ENCODE measurements at places on chromosomes 6 and 20.
A peak's percentile ranks its signal among the peaks of the same experiment; 100 is the strongest.

DNA sequence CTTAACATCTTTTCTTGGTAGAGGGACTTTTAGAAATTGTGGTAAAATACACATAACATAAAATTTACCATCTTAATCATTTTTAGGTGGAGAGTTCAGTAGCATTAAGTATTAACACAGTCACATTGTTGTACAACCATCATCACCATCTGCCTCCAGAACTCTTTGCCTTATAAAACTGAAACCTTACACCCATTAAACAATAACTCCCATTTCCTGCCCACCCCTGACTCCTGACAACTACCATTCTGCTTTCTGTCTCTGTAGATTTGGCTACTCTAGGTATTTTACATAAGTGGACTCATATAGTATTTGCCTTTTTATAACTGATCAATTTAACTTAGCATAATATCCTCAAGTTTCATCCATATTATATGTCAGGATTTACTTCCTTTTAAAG lies 88.7 kb downstream of the ZHX3 start:
- no peak for DNase-seq
- peak overlapping the region; percentile 20 for H3K27ac ChIP-seq
- no peak overlapping the region for H3K4me3 ChIP-seq
- H3K4me1 ChIP-seq, result peaks cover 52% of the 10 kb centered on the region
- no peaks in the 10 kb centered on the region for H3K27me3 ChIP-seq

- H3K27me3 ChIP-seq, result no peaks in the 10 kb centered on the region
- no peaks in the 10 kb centered on the region for H3K4me1 ChIP-seq
- H3K4me3 ChIP-seq, result no peak overlapping the region
- H3K27ac ChIP-seq, result no peak overlapping the region
- H3K36me3 ChIP-seq, result no peaks in the 10 kb centered on the region
These were observed 54.6 kb downstream of the PCSK2 start for GRCh38 chr20:17281478-17281877.

DNA sequence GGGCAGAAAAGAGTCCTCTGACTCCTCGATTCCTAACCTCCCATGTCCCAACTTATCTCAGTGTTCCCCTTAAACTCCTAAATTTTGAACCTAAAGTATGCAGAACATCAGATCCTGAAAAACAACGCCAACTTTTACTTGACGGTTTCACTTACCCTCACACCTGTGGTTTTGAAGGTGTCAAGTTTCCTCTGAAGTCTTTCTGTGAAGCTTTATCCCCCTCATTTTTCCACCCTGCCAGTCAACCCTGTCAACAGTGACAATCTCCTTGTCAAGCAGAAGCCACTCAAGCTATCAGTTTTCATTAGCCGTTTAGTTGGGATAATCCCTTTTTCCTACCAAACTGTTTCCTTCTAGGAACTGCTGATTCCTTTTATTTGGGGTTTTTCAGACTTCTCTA lies 245.4 kb upstream of the PREP start:
- no peak overlapping the region for H3K4me3 ChIP-seq
- no peak for DNase-seq
- H3K36me3 ChIP-seq, result no peaks in the 10 kb centered on the region
- no peaks in the 10 kb centered on the region for H3K27me3 ChIP-seq
- no peaks in the 10 kb centered on the region for H3K4me1 ChIP-seq

DNA sequence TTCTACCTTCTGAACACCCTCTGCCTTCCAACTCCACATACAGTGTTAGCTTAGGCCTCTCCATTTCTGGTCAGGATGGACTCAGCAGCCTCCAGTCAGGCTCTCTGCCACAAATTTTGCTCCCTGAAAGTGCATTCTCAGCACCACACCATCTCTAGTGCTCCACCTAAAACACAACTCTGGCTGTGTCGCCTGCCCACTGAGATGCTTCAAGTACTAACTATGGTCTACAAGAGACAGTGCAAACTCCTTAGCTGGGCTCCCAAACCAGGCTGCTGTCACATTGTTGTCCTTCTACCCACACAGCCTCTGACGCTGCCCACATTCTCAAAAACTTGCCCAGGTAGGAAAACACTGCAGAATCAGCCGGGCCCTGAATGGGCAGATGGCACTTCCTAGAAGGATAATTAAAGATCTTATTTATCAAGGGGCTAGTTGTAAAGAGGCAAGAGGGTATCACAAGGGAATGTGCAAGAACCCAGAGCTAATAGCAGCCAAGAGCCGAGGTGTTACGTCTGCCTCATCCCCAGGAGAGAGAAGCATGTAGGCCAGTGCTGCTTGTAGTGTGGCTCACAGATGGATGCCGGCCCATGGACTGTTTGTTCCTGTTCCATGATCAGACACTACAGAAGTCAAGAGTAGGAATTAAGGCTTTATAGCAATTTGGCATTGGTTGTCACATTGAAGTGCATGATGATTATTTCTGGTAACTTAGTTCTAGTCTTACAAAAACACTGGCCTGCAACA lies 189.7 kb downstream of the LRFN2 start:
- no peaks in the 10 kb centered on the region for H3K27me3 ChIP-seq
- no peak overlapping the region for H3K4me3 ChIP-seq
- DNase-seq, result no peak
- peaks cover 21% of the 10 kb centered on the region for H3K4me1 ChIP-seq
- no peak overlapping the region for H3K27ac ChIP-seq

DNA sequence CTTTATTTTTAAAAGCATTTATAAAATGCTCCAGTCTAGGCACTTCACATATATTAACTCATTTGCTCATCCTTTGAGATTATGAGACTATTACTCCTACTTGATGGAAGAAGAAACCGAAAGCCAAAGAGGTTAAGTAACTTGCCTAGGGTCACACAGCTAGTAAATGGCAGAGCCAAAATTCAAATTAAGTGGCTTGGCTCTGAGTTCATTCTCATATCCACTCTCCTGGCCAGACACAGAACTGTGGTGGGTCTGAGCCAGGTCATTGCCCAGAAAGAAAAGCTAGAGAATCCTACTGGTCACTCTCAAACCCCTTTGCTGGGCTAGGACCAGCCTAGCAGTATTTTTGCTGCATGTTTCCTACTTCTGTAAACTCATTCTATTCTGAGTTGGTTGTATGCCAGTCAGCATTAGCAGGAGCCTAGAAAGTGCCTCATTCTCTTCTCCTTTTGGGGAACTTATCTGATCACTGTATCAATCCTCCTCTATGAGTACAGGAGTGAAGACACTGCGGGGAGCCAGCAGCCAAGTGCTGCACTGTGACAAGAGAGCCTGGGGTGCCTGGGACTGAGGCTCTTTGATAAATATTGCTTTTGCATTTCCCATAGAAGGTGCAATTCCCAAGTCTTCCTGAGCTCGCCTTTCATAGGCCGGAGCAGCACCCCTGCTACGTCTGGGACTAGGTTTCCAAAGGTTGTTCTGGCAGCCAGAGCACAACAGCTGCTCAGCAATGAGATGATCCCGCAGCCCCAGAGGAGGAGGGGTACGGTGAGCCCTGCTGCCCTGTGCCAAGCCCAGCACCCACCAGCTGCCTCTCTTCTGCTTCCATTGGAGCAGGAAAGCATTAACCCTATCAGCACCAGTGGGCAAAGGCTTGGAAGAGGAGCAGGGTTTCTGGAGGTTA lies 728.3 kb downstream of the MAFB start:
- H3K27me3 ChIP-seq, result no peaks in the 10 kb centered on the region
- peak overlapping the region; percentile 78 for H3K27ac ChIP-seq
- DNase-seq, result peak; percentile 26

GRCh38 chr6:46756469-46757213 lies 9.9 kb downstream of the ANKRD66 start:
- no peak for DNase-seq
- H3K27me3 ChIP-seq, result no peaks in the 10 kb centered on the region
- H3K27ac ChIP-seq, result no peak overlapping the region
- H3K36me3 ChIP-seq, result no peaks in the 10 kb centered on the region
- no peak overlapping the region for H3K4me3 ChIP-seq

- H3K27me3 ChIP-seq, result no peaks in the 10 kb centered on the region
- H3K27ac ChIP-seq, result no peak overlapping the region
- H3K36me3 ChIP-seq, result no peaks in the 10 kb centered on the region
These were observed 28.7 kb downstream of the COL11A2 start for GRCh38 chr6:33163540-33163939.

DNA sequence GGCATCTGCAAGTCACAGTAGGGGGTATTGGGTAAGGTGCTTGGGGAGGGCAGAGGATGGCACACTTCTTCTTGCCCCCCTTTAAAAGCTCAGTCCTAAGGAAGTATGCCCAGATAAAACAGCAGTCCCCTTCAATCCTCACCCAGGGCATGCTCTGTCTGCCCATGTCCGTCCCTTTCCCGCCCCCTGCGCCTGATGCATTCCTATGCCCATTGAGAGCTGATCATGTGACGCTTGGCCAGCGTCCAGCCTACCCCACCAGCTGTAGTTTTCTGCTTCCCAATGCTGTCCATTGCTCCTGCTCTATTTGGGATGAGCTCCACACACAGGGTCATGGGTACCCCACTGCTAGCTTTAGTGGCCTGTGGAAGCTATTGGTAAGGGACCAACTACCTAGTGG lies 8.3 kb downstream of the SIGLEC1 start:
- H3K27me3 ChIP-seq, result no peaks in the 10 kb centered on the region
- no peak overlapping the region for H3K27ac ChIP-seq
- H3K36me3 ChIP-seq, result no peaks in the 10 kb centered on the region
- H3K4me1 ChIP-seq, result peaks cover 5% of the 10 kb centered on the region
- DNase-seq, result no peak

- peaks cover 28% of the 10 kb centered on the region for H3K27me3 ChIP-seq
- H3K4me1 ChIP-seq, result peaks cover 4% of the 10 kb centered on the region
- H3K4me3 ChIP-seq, result no peak overlapping the region
- DNase-seq, result no peak
- no peak overlapping the region for H3K27ac ChIP-seq
- no peaks in the 10 kb centered on the region for H3K36me3 ChIP-seq
These were observed 84.9 kb upstream of the TGM3 start for GRCh38 chr20:2210646-2211552.

DNA sequence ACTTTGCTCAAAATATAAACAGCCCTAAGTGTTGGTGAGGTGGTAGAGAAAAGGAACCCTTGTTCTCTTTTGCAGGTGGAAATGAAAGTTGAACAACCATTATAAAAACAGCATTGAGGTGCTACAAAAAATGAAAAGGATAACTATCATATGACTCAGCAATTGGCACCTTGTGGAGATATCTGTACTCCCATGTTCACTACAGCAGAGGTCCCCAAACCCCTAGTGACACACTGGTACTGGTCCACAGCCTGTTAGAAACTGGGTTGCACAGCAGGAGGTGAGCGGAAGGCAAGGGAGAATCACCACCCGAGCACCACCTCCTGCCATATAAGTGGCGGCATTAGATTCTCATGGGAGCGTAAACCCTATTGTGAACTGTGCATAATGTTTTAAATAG lies 267.4 kb upstream of the THEMIS start:
- H3K27me3 ChIP-seq, result no peaks in the 10 kb centered on the region
- no peak overlapping the region for H3K4me3 ChIP-seq
- H3K4me1 ChIP-seq, result peaks cover 10% of the 10 kb centered on the region
- H3K27ac ChIP-seq, result no peak overlapping the region

- H3K4me3 ChIP-seq, result no peak overlapping the region
- no peaks in the 10 kb centered on the region for H3K36me3 ChIP-seq
- DNase-seq, result no peak
- H3K4me1 ChIP-seq, result peaks cover 89% of the 10 kb centered on the region
- peak overlapping the region; percentile 46 for H3K27ac ChIP-seq
These were observed 219.2 kb downstream of the TRDN start for GRCh38 chr6:123417535-123417934.

DNA sequence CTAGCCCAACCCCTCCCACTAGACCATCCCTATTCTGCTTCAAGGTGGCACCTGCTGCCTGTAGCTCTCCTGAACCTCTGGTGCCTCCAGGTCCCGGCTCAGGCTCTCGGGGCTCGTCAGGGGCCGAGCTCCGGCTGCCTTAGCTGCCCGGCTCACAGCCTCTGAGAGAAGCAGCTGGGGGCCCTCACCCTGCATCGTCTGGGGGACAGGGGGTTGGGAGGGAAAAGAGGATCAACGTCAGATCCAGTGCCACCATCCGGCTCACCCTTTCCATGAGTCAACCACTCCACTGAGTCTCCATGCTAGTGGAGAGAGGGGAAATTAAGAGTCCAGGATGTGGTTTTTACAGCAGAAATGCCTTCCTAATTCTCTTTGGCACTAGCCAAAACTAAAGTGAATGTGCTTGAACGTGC lies 13.0 kb downstream of the BAG6 start:
- H3K27me3 ChIP-seq, result no peaks in the 10 kb centered on the region
- no peak for DNase-seq
- no peaks in the 10 kb centered on the region for H3K4me1 ChIP-seq
- peaks cover 7% of the 10 kb centered on the region for H3K36me3 ChIP-seq
- H3K4me3 ChIP-seq, result no peak overlapping the region
- H3K27ac ChIP-seq, result no peak overlapping the region

DNA sequence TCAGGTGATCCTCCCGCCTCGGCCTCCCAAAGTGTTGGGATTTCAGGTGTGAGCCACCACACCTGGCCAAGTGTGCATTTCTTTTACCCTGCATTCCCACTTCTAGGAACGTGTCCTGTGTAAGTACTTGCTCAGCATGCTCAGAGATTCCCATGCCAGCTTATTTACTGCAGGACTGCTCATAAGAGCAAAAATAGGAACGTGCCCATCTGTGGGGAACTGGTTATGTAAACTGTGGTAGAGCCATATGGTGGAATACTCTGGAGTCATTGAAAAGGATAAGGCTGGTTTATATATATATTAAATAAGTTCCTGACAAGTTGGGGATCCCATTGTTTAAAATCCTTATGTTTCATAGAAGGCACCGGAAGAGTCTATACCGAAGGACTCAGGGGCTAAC lies 38.2 kb upstream of the FANCE start:
- H3K27ac ChIP-seq, result no peak overlapping the region
- no peaks in the 10 kb centered on the region for H3K36me3 ChIP-seq
- no peak overlapping the region for H3K4me3 ChIP-seq
- DNase-seq, result no peak
- H3K27me3 ChIP-seq, result no peaks in the 10 kb centered on the region
- peaks cover 11% of the 10 kb centered on the region for H3K4me1 ChIP-seq

- no peak overlapping the region for H3K4me3 ChIP-seq
- H3K36me3 ChIP-seq, result no peaks in the 10 kb centered on the region
- DNase-seq, result no peak
- H3K27me3 ChIP-seq, result no peaks in the 10 kb centered on the region
These were observed 80.2 kb upstream of the ASF1A start for GRCh38 chr6:118813775-118814174.

GRCh38 chr20:2946988-2947961 lies 74.0 kb downstream of the PTPRA start:
- no peak overlapping the region for H3K4me3 ChIP-seq
- peaks cover 8% of the 10 kb centered on the region for H3K4me1 ChIP-seq
- peaks cover 9% of the 10 kb centered on the region for H3K36me3 ChIP-seq
- no peaks in the 10 kb centered on the region for H3K27me3 ChIP-seq
- no peak for DNase-seq

GRCh38 chr6:64012351-64013001 lies 376.9 kb downstream of the PHF3 start:
- no peak overlapping the region for H3K27ac ChIP-seq
- H3K4me1 ChIP-seq, result no peaks in the 10 kb centered on the region
- H3K27me3 ChIP-seq, result no peaks in the 10 kb centered on the region

DNA sequence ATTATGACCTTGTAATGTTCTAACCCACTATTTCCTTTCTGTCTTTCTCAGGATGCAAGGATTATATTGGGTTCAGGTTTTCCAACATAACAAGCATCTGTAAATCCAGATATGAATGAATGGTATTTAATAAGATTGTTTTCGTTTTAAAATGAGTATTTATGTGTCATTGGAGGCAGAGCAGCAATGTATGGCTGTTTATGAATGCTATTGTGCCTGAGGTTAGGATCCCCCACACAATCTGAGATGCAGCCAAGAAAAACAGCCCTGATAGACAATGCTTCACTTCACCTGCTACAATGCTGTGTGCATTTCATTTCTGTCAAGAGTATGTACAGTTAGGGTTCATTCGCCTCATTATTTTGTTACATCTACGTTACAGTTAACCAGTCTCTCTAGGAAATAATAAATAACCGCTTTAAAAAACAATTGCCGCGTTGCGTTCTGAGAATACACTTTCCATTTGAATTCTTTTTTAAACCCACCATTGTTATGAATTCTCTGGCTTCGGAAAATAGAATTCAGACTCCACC lies 19.6 kb downstream of the TFAP2A start:
- H3K27ac ChIP-seq, result no peak overlapping the region
- peaks cover 96% of the 10 kb centered on the region for H3K27me3 ChIP-seq
- no peaks in the 10 kb centered on the region for H3K4me1 ChIP-seq
- H3K36me3 ChIP-seq, result no peaks in the 10 kb centered on the region
- DNase-seq, result no peak

All from gastrocnemius medialis (tissue), 4 donors.